ENCODE measurements at places on chromosomes 12 and 14.

DNA sequence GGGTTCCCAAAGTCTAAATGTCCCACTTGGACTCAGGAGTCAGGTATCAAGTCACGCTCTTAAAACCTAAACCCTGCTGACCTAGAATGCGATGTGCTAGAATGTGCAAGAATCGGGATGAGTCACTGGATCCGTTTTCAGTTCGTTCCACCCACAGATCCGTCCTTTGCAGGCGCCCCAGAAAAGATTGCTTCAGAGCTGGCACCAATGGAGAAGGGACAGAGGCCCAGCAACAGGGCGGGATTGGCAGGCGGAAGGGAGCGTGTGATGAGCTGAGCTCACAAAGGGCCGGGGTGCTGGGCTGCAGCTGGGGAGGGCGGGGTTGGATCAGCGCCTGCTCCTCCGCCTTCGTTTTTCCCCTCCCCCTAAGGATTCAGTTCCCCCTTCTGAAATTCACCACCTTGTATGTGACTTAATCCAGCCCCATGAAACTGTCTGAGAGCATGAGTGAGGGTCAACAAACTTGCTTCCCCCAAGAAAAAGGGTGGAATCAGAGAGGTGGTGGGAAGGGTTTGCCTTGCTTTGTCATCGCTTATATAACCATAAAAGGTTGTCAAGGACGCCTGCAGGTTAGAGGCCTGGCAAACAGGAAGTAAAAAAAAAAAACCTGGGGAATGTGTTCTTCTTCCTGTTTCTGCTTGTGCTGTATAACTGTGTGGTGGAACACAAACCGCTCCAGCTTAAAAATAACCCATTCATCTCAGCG is 2.8 kb upstream of the UBC start:
- DNase-seq = peak; percentile 92

DNA sequence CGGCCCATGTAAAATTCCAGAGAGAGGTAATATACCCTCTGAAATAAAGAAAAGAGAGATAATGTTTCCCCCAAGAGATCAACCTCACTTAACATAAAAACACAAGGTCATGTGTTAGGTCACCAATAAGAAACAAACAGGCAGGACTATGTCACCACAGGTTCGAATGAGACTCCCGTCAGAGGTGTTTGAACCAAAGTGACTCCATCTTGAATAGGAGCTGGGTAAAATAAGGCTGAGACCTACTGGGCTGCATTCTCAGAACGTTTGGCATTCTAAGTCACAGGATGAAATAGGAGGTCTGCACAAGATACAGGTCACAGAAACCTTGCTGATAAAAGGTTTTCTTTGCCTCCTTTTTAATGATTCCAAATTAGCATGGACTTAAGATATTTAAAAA is 6.5 kb downstream of the PYGL start:
- no peak for DNase-seq

- no peak for DNase-seq
These were observed 300.7 kb downstream of the ERC1 start for GRCh38 chr12:1291601-1292332.

DNA sequence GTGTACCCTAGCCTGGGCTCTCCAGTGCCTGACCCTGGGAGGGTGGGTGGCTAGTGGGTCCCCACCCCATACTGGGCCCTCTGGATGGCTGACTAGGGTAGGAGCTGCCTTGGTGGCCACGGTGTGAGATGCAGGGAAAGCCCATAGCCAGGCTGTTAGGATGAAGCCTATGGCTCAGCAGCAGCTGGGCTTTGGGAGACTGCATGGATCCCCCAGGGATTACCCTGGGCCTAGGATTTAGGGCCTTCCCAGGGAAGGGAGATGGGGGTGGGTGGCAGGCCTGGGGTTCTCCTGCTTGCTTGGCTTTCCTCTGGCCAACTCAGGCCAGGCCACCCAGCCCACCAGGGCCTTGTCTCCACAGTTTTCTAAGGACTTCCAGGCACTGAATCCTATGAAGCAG is 6.3 kb downstream of the GSTZ1 start:
- DNase-seq = no peak

- no peak for DNase-seq
These were observed 411.4 kb upstream of the SOX5 start for GRCh38 chr12:24360907-24361306.

GRCh38 chr12:123034022-123034541 is 53.6 kb downstream of the ARL6IP4 start:
- no peak for DNase-seq

- DNase-seq = no peak
These were observed 1.4 kb upstream of the ACSM4 start for GRCh38 chr12:7302266-7302986.

Measured in activated T-helper 1 cell treated with anti-CD3 and anti-CD28 coated beads, Interleukin-12 subunit alpha, Interleukin-12 subunit beta, Interleukin-2, Interleukin-4 antibody, amounts not matched to agents 30 ng/mL and 10 ng/mL and 1 ng/mL, durations not matched to agents 14 hours and 24 hours and 36 hours (primary cell).